ENCODE measurements at places on chromosomes 7 and 10.

- DNase-seq: no peak
These were observed 188.3 kb downstream of the DGKB start for GRCh38 chr7:14714161-14714728.

DNA sequence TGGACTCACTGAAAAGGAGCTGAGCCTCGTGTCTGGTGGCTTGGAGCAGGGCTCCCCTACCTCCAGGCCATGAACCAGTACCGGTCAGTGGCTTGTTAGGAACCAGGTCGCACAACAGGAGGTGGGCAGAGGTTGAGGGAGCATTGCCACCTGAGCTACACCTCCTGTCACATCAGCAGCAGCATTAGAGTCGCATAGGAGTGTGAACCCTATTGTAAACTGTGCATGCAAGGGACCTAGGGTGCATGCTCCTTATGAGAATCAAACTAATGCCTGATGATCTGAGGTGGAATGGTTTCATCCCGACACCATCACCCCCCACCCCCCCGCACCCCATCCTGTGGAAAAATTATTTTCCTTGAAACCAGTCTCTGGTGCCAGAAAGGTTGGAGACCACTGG lies 50.4 kb downstream of the TSPAN15 start:
- no peak for DNase-seq

GRCh38 chr7:105589356-105590077 lies 8.2 kb upstream of the EFCAB10 start:
- peak; percentile 58 for DNase-seq

- peak; percentile 91 for DNase-seq
These were observed 370.1 kb downstream of the PRPF18 start for GRCh38 chr10:13956826-13957225.

GRCh38 chr7:128714701-128715495 lies 24.3 kb upstream of the CALU start:
- no peak for DNase-seq

- DNase-seq: no peak
These were observed 159.8 kb downstream of the DNAJB6 start for GRCh38 chr7:157496416-157497275.

- peak; percentile 66 for DNase-seq
These were observed 25.0 kb downstream of the CACUL1 start for GRCh38 chr10:118729641-118730258.

DNA sequence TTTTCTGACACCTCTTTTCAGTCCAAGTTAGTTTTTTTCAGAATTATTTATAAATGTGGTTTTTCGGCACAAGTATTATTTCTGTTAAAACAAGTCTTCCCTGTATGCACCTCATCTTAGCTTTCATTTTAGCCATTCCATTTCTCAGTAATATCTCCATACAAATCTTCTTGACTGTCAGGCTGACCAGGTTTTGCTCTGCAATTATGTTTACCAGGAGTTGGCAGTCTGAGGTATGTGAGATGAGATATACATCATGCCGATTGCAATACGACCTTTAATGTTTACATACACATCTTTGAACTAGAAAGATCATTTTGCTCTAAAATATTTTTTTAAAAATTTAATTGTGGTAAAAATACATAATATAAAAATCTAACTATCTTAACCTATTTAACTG lies 209.8 kb downstream of the GPR158 start:
- no peak for DNase-seq

DNA sequence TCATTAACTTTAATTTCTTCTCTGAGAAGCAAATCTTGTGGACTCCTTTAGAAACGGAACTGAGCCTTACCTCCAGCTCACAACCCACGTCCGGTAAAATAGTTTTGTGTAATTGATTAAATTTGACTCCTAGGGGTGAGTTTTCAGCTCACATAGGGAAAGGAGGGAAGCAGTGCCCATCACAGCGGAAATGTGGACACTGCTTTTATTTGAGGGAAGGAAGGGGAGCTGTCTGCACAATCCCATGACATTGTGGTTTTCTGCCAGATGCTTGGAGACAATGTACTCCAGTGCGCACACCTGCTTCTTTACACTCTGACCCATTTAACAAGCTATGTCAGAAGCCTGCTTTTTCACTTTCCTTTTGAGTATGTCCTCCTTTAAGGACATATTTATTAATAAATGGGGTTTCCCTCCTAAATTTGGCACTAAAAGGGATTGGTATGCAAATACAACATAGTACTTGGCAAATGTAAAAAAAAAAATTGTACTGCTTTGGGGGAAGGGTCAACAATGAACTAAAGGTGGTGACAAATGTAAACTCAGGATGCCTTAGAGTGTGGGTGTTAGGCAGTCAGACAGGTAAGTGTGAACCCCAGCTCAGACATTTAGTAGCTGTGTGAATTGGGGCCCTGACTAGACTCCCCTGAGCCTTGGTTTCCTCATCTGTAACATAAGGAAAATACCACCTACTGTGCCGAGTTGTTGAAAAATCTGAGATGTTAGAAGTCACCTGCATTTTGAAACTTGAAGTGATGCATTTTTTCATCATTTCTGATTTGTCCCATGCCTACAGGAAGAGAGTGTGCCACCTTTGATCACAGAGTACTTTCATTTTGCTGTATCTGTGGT lies 90.2 kb upstream of the KLF6 start:
- DNase-seq: peak; percentile 90

DNA sequence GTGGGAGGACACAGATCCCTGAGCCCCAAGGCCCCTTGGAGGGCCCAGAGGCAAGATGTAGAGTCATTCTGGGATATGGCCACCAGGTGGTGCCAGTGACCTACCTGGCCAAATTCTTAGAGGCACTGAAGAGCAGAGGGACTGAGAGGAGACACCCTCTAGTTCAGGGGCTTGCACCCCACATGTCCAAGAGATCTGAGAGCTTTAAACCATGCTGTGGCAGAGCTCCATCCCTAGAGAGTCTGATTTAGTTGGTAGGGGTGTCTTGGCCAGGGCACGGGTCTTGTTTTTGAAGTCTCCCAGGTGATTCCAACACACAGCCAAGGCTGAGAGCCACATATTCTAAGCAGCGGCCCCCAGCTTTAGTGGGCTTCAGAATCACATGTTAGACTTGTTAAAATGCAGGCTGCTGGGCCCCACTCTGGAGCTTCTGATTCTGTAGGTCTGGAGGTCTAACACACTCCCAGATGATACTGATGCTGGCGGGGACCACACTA lies 52.5 kb downstream of the PRF1 start:
- peak; percentile 79 for DNase-seq

DNA sequence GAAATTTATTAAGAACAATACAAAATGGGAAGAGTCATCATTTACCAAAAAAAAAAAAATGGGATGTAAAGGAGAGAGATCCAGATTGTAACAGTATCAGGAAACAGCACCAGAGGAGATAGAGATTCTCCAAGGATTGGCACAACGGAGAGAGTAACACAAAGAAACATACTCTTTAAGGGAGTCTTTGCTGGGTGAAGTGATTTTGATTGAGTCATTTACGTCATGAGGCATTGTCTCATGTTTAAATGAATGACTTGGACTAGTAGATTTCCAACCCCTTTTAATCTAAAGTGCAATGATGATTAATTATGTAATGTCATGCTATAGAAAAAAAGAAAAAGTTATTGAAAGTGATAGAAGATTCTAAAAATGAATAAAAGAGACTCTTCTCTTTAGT lies 68.8 kb downstream of the ITGB8 start:
- no peak for DNase-seq

GRCh38 chr10:63491588-63492316 lies 26.0 kb upstream of the JMJD1C start:
- DNase-seq: peak; percentile 95

- no peak for DNase-seq
These were observed 61.8 kb upstream of the DRGX start for GRCh38 chr10:49457686-49458085.

DNA sequence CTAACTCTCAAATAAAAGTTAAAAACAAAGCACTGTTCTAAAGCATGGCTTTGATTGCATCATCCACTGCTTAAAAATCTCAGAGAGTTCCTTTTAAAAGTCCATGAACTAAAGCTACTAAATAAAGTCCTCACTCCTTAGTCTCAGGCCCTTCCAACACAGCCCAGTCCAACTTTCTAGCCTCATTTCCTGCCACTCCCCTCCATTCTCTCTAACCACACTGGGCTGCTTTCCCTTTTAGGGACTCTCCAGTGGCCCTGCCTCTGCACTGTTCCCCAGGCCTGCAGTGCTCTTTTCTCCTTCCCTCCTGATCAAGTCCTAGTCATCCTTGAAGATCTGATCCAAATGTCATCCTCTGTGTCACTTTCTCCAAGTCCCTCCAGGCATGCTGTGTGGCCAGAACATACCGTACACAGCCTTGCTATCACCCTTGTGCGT lies 56.9 kb upstream of the PPP1R3C start:
- DNase-seq: peak; percentile 67

DNA sequence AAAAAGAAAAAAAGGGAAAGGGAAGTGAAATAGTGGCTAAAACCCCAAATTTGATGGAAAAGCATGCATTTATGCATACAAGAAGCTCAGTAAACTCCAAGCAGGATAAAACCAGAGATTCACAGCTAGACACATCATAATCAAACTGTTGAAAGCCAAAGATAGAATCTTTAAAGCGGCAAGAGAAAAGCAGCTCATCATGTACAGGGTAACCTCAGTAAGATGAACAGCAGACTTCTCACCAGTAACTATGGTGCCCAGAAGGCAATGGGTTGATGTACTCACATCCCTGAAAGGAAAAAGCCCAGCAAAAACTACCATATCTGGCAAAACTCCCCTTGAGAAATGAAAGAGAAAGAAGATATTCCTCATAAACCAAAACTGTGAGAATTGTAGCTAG lies 60.4 kb downstream of the TPST1 start:
- DNase-seq: peak; percentile 15

DNA sequence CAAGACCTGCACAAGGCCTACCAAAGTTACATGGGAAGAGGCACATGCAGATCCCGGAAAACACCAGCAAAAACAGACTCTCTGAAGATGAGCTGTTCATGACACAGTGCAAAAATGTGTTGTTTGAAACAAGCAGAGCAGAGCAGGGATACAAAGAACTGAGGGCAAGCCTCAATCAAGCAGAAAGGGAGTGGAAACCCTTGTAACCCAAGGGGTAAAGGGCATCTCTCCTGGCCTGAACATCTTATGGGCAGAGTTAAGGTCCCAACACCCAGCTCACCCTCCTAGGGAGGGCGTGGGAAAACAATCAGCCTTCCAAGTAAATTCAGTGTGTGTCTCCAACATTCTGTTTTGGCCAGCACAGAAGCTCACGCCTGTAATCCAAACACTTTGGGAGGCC lies 10.5 kb downstream of the PSPH start:
- no peak for DNase-seq

DNA sequence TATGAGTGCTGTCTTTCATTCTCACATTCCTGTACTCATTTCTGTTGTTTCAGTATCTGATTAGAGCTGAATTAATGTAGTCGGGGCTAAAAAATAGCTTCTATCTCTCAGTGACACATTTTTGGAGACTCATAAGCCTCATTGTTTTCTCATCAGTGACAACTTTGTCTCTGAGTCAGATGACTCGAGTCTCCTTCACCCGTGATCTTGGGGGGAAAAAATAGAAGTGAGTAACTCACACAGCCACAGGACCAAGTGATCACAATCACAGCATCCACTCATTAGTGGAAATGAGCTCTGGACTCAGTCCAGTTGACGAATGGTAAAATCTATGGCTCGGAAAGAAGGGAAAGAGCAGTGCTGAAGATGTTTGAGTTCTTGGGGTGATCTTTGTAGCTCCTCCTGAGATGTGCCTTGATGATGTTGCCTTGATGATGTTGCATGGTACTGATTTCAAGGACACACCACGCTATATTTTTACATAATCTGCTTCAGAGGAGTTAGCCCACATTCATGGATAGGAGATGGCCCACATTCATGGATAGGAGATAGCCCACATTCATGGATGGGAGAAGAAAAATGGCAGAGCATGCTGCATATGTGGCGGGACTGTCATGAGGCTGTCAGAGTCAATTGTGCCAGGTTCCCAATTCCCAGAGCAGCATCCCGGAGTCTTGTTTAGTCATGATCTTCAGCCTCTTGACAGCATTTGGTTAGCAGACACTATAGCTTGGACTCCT lies 214.7 kb downstream of the CELF2 start:
- no peak for DNase-seq

- peak; percentile 50 for DNase-seq
These were observed 417.8 kb downstream of the PARD3 start for GRCh38 chr10:34397324-34397723.

GRCh38 chr7:63925262-63925625 lies 73.4 kb upstream of the ZNF722 start:
- DNase-seq: no peak

- DNase-seq: no peak
These were observed 65.0 kb downstream of the DNAJB6 start for GRCh38 chr7:157401567-157402387.

DNA sequence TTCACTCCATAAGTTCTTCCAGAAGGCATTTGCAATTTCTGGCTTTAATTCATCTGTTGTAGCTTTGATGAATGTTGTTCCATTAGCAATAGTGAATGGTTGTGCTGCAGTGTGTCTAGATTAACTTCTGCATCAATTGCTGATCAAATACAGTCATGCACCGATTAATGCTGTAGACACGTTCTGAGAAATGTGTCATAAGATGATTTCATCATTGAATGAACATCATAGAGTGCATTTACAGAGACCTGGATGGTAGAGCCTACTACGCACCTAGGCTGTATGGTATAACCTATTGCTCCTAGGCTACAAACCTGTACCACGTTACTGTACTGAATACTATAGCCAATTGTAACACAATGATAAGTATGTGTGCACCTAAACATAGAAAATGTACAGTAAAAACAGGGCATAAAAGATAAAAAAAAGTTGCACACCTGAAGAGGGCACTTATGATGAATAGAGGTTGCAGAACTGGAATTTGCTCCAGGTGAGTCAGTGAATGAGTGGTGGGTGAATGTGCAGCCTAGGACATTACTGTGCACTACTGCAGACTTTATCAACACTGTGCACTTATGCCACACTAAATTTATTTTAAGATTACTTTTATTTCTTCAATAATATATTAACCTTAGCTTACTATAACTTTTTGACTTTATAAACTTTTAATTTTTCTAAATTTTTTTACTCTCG lies 170.7 kb downstream of the HERPUD2 start:
- no peak for DNase-seq

DNA sequence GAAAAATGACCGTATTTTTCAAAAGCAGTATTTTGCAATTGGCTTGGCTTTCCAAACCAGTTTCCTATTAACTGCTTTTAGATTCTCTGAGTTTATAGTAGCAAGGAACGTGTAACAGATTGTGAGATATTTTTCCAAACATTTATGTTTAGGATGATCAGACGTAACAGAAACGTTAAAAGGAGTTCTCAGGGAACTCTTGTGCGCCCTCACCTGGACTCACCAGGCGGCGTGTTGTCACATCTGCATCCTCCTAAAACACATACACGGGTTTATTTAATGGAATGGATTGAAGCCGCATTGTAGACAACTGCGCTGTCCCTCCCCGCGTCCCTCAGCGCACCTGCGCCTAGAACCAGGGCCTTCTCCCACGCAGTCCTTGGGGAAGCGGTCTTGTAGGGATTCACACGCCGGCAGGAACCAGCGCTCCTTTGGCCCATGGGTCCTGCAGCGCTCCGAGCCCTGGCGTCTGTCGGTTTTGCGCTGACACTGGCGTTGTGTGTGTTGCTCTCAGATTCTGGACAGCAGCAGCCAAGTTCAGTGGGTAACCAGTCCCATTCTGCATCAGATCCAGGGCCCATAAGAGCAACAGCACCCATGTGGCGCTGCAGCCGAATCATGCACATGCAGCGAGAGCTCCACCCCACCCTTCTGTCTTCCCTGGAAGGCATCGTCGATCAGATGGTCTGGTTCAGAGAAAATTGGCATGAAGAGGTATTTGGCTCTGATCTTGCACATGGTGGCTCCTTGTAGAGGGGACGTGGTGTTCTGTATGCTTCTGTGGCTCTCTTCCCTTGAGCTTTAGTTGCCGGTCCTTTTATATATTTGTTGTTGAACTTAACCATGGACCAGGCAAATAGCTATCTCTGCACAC lies 114.9 kb downstream of the TRRAP start:
- DNase-seq: no peak

GRCh38 chr10:11154333-11154732 lies 136.7 kb downstream of the CELF2 start:
- DNase-seq: no peak

Data from muscle of leg (tissue), 16 donors.